Fibroblast of skin of right quadriceps (primary cell): ENCODE measurements at places on chromosomes 3 and 15.

DNA sequence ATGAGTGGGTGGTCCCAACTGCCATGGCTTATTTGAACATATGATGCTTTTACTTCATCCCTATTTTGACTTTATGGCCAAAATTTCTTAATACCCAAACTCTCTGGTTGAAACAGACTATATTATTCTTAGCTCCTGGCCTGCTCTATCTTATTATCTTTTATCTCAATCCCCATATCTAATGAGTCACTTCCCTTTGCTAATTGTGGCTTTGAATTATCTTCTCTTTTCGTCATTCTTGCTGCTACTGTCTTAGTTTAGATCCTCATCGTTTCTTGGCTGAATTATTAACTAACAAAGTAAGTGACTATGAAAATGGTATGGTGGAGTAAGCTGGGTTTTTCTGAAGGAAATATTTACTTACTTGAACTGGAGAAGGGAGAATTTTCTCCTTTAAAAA, 28.2 kb upstream of the DNAJC19 start:
- no peak for DNase-seq

GRCh38 chr3:173653781-173654180, 256.2 kb downstream of the NLGN1 start:
- DNase-seq, result peak; percentile 9

DNA sequence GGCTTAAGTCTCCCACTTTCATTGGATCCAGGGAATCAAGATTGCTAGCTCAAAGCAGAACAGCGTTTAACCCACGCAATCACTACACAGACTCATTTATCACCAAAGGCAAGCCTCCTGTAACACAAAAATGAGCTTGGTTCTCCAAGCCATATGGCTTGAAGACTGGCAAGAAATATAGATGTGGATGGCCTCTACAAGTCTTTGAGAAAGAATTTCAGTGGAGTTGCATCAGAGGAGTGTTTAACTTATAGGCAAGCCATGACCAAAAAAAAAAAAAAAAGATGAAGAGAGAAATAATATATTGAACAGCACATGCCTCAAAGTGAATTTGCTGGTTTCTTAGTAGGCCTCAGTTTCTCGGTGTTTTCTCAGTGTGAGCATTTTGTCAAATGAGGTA, 27.3 kb downstream of the PDZRN3 start:
- DNase-seq, result peak; percentile 29

- DNase-seq, result no peak
Observed at GRCh38 chr3:20608054-20608738, 422.2 kb upstream of the SGO1 start.

DNA sequence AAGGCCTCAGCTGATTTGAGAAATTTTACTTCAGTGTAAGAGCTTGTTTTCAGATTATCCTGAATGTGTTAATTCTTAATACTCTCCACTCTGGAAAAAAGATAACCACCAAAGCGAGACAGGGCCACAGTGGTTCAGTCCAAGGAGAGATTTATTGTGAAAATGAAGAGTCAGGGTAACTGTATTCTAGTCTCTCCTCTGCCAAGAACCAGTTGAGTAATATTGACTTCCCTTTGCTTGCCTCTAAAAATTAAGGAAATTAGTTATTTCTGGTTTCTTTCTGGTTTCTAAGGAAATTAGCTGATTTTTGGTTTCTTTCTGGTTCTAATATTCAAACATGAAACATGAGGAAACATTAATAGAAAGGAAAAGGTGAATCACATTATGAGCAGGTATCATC, 34.9 kb downstream of the PPP1R2 start:
- no peak for DNase-seq

- no peak for DNase-seq
Observed at GRCh38 chr15:101246824-101247745, 4.8 kb downstream of the CHSY1 start.

DNA sequence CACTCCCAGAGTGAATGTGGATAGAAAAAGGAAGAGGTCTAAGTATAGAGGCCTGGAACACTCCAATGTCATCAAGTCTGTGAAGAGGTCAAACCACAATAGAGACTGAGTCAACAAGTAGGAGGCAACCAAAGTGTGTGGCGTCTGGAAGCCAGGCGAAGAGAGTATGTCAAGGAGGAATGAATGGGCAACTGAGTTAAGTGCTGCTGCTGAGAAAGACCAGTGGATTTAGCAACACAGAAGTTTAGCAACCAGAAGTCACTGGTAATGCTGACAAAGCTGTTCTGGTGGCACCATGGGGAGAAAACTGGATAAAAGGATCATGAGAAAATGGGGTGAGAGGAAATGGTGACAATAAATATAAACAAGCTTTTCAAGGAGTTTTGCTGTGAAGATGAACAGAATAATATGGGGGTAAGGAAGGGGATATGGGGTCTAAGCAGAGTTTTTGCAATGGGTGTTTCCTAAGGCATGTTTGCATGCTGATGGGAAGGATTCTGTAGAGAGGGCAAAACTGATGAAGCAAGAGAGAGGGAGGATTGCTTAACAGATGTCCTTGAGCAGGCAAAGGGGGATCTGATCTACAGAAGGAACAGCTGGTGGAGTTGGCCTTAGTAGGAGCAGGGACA, 38.4 kb downstream of the PCOLCE2 start:
- peak; percentile 88 for DNase-seq

DNA sequence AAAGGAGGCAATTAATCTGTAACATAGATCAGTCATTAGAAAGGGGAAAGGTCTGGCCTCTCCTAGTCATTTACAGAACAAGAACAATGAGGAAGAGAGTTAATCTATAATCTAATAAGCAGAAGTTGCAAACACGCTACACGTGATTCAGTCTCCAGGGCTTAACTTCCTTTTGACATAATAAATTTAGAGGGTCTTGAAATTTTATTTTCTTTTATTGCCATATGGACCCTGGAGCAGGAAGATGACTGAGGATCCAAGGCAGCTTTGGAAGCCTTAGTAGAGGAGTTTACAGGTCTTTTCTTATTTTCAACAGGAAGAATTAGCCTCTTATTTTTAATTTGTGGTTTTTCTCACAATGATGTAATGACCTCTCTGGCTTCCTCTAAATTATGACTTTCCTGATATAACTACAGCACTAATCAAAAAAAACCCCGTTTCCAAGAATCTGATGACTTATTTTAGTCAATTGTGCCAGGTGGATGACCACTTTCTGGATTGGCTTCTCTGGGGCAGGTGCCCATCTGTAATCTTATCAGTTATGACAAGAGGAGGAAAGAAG, 32.2 kb downstream of the ADGRG7 start:
- DNase-seq, result no peak

DNA sequence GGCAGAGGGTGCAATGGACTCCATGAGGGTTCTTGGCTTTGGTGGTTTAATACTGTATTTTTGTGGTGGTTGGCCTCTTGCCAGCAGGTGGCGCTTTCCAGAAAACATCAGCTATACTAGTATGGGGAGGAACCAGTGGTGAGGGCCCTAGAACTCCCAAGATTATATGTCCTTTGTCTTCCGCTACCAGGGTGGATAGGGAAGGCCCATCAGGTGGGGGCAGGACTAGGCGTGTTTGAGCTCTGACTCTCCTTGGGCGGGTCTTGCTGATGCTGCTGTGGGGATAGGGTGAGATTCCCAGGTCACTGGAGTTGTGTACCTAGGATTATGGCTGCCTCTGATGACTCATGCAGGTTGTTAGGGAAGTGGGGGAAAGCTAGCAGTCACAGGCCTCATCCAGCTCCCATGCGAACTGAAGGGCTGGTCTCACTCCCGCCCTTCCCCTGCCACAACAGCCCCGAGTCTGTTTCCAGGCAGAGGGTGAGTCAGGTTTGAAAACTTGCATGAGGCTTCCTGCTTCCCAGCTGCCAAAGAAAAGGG, 357.7 kb downstream of the OTOL1 start:
- peak; percentile 81 for DNase-seq

- DNase-seq, result no peak
Observed at GRCh38 chr3:126445506-126445905, 30.2 kb downstream of the ZXDC start.

GRCh38 chr3:122635789-122636188, 44.9 kb upstream of the PARP14 start:
- peak; percentile 52 for DNase-seq

- no peak for DNase-seq
Observed at GRCh38 chr3:105542282-105543019, 175.7 kb downstream of the ALCAM start.

DNA sequence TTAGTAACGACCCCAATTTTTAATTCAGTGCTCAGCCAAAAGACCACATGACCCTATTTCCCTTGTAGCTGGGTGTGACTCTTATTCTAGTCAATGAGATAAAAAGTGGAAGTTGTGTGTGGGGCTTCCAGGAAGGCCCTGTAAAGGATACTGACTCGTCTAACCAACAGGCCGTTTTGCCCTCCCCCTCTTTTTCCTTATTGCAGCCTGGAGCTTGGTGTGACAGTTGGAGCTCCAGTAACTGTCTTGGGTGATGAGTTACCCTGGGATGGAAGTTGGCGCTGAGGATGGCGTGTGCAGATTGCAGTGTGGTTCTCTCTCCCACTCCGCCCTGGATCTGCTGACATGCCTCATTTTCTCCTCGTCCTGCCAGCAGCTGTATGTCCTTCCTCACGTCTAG, 209.3 kb upstream of the PROK2 start:
- DNase-seq, result no peak

DNA sequence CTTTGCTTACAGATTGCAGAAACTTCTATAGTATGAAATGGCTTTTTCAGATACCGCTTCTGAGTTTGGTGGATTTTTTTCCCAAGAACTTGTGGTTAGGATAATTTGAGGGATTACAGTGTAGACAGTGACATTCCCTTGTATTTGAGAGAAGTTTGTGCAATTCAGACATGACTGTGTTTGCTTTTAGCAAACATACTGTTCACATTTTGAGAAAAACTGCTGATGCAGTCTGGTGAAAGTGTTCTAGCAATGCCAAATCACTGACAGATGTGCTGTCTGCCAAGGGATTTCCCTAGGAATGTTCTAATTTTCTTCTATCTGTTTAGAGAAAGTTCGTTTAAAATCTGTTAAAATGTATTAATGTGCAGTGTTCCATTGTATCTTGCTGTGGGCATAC, 652.6 kb downstream of the FHIT start:
- peak; percentile 76 for DNase-seq

DNA sequence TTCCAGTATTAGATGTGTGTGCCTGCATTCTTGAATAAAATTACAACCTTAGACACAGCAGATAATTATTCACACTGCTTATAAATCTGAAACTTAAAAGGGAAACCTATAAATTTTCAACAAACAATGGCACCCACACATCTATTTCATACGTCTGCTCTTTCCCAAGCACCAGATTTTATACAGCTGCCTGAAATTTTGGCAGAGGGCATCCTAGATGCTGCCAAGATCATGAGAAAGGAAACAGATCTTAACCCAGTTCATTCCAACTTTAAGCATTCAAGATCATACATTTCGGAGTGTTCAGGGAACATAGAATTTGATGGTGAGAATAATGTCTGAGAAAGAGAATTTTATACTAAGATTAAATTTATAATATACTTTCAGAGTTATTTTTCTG, 53.1 kb downstream of the CLDN1 start:
- no peak for DNase-seq

- peak; percentile 43 for DNase-seq
Observed at GRCh38 chr3:188021502-188022040, 132.4 kb upstream of the LPP start.

- DNase-seq, result no peak
Observed at GRCh38 chr3:133127381-133127780, 89.2 kb downstream of the TMEM108 start.

DNA sequence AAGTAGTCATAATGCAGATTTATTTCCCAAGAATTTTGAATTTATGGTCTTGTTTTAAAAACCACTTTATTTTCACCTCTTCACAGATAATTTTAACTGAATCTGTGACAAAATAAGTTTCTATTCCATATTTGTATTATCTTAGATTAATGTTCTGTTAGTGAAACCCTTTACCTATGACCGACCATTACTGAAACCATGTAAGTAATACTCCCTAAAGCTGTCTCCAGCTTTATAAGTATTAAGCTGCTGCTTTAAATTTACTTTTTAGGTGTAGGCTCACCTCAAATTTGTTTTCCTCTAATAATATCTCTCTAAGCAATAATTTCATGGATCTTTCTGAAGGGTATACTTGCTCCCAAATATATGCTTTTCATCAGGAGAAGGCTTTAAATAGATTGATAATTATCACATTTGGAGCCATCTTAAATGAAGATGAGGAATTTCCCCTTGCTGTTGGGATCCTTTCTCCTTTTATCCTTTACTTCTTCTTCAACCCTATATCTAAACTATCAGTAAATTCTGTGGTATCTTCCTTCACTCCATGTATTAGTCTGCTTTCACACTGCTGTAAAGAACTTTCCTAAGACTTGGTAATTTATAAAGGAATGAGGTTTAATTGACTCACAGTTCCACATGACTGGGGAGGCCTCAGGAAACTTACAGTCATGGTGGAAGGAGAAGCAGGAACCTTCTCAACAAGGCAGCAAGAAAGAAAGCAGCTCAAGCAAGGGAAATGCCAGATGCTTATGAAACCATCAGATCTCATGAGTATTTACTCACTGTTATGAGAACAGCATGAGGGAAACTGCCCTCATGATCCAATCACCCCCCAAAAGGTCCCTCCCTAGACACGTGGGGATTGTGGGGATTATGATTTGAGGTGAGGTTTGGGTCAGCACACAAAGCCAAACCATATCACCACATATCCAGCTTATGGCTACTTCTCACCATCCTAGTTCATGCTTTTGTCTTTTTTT, 92.3 kb upstream of the P2RY1 start:
- DNase-seq, result no peak

DNA sequence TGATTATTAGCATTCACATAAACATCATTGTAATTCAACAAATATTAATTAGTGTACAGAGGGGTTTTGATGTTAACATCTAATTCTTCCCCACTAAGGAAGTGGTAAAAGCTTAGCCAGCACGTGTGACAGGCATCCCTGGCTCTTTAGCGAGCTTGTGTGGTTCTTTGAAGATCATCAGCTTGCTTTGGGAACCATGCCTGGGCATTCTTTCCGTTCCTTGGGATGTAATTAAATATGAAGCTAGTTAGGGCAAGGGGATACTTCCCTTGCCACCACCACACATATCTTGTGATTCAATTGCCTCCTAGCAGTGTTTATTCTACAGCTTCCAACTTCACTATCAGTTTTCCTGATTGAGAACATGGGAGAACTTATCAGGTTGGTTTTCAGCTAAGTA, 246.5 kb downstream of the MYRIP start:
- DNase-seq, result peak; percentile 39

DNA sequence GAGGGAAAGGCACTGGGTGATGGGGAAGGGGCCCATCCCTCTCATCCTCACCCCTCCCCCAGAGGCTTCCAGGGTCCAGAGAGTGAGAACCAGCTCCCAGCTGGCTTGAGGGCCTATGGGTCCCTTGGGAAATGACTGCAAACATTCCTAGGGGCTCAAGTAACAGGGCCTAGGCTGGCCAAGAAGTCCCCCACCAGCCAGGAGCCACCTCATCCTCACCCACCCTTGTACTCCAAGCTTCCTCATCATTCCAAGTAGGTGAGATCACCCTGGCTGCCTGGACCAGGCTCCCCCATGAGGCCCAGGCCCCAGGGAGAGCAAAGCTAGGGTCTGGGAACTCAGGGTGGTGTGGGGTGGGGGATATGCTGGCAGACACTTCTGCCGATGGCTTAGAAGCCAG, 14.8 kb downstream of the LOXL1 start:
- peak; percentile 99 for DNase-seq

DNA sequence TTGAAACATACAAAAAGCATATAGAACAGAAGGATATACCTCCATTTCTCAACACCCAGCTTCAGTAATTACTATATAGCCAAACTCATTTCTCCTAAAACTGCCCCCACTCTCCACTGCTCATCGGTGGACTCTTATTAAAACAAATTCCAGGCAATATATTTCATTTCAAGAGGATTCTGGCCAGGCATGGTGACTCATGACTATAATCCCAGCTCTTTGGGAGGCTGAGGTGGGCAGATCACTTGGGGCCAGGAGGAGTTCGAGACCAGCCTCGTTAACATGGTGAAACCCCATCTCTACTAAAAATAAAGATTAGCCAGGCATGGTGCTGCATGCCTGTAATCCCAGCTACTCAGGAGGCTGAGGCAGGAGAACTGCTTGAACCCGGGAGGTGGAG, 40.9 kb downstream of the SNX4 start:
- peak; percentile 42 for DNase-seq
